ENCODE measurements at places on chromosomes 1 and 21.
A peak's percentile ranks its signal among the peaks of the same experiment; 100 is the strongest.

DNA sequence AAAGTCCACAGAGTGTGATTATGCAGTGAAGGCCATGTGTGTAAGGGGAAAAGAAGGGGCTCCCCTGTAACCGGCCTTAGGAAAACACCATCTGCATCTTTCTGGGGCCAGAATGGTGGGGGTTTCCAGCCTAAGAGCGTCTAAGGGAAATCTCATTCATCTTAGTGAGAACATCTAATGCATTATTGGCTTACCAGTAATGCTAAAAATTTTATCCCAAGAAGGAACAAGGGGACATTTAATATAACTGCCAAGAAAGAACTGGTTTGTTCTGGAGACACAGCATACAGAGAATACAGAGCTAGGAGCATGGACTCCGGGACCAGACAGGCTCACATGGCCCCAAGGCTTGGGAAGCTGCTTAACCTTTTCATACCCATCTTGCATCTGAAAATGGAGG lies 58.3 kb upstream of the DSCAM start:
- DNase-seq = no peak

DNA sequence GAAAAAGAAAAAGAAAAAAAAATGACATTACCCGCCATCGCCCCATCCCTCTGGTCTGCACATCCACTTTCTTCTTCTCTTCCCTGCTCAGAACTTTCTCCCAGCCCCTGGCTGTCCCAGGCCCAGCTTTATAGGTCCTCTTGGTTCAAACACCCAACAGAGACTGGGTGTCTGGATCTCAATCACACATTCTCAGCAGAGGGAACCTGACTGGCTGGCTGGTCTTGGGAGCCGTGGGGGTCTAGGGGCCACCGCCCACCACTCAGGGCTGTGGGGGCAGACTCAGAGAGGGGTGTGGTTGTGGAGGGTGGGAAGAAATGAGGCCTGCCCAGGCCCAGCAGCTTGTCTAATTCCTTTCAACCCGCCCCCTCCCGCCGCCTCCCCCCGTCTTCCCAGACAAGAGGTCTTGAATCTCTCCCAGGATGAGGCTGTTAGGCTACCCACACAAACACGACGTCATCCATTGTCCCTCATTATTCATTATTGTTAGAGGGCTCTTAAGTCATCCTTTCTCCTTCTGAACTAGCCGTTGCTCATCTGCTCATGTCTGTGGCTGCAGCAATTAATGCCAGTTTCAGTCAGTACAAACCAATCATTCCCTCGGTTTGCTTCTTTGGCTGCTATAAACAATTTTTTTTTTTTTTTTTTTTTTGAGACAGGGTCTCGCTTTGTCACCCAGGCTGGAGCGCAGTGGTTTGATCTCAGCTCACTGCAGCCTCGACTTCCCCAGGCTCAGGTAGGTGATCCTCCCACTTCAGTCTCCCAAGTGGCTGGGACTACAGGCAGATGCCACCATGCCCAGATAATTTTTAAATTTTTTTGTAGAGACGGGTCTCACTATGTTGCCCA lies 40.6 kb upstream of the CLIC4 start:
- peak; percentile 88 for DNase-seq

DNA sequence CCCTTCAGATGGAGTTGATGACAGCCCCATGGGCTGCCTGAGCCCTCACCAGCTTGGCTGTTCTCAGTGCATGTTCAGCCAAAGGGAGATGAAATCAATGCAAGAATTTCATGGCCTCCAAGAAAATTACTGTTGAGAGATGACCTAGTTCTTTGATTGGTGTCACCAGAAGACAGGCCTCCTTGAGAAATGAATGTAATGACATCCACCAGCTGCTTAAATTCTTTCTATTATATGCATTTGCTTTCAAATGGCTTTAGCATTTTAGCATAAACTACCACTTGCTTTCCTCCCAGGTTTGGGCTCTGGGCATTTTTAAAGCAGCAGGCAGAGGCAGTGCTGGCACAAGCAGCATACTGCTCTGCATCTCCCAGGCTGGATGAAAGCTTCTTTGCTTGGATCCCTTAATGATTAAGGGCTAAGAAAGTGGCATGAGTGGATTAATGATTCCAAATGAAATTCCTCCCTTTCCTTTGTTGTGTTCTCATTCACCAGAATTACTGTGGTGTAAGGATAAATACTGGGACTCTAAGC lies 278.4 kb downstream of the ZNF326 start:
- no peak for DNase-seq

- DNase-seq = no peak
These were observed 111.7 kb downstream of the LACTBL1 start for GRCh38 chr1:22860883-22861385.

DNA sequence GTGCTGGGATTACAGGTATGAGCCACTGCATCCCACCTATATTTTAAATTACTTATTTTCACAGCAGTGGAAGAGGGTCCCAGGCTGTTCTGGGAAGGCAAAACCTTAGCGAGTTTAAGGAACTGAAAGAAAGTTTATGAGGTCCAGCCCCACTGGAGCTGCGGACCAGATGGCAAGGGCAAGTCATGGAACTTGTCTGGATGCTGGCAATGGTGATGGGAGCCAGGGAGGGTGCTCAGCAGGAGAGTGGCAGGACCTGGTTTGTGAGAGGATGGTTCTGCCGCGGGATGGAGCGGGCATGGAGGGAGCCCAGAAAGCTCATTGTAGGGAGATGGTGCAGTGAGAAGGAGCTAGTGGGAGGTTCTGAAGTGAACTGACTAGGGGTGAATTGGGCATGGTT lies 50.6 kb upstream of the SLC45A1 start:
- no peak for DNase-seq

- DNase-seq = no peak
These were observed 4.1 kb downstream of the RUNX1 start for GRCh38 chr21:35044770-35045541.

- no peak for DNase-seq
These were observed 4.0 kb downstream of the STPG1 start for GRCh38 chr1:24409535-24409934.

All from kidney capillary endothelial cell (primary cell).